Vagina (tissue), 2 donors: ENCODE measurements at places on chromosomes 6 and 20. TPM values are rescaled to one million over a fixed set of nuclear protein-coding genes. Genes with fewer than 3 reads are reported as not detected.

DNA sequence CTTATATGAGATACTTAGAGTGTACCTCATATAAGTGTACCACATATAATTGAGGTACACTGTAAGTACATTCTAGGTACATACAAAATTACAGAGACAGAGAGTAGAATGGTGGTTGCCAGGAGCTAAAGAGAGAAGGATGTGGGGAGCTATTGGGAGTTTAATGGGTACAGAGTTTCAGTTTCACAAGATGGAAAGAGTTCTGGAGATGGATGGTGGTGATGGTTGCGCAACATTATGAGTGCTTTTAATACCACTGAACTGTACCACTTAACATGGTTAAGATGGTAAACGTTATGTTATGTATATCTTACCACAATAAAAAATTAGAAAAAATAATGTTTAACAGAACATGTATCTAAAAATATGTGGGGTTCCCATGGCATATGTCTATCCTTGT lies 69.4 kb downstream of the PRND start:
- no peak for DNase-seq

DNA sequence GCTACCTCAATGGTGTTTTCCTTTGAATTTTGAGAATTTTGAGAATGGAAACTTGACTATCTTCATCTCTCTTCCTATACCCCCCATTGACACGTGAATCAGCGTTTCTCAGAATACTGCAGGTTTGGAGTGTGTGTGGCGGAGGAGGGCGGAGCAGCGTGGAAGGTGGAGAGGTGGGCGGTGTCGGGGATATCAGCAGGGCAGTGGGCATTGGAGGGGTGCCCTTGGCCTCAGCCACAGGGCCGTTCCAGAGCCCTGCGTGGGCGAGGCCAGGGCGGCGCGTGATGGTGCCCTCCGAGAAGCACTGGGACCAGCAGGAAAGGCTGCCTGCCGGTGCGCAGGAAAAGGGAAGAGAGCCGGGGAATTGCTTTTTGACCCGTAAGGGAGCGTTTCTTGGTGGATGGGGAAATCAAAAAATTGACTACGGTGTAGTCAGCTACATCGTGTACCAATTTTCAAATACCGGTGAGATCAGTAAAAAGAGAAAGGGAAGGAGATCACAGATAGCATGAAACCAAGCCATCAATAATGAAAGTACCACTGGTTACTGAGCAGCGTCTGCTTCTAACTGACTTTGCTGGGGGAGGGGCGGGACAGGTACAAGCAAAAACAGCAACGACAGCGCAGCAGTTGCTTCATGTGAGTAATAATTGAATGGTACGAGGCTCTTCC lies 82.7 kb upstream of the DUSP22 start:
- DNase-seq = no peak

The UNC93A gene
- total RNA-seq = 2.0 TPM

The PPP1R10 gene
- 52.5 TPM for total RNA-seq

The MAP7 gene
- total RNA-seq = 9.3 TPM

DNA sequence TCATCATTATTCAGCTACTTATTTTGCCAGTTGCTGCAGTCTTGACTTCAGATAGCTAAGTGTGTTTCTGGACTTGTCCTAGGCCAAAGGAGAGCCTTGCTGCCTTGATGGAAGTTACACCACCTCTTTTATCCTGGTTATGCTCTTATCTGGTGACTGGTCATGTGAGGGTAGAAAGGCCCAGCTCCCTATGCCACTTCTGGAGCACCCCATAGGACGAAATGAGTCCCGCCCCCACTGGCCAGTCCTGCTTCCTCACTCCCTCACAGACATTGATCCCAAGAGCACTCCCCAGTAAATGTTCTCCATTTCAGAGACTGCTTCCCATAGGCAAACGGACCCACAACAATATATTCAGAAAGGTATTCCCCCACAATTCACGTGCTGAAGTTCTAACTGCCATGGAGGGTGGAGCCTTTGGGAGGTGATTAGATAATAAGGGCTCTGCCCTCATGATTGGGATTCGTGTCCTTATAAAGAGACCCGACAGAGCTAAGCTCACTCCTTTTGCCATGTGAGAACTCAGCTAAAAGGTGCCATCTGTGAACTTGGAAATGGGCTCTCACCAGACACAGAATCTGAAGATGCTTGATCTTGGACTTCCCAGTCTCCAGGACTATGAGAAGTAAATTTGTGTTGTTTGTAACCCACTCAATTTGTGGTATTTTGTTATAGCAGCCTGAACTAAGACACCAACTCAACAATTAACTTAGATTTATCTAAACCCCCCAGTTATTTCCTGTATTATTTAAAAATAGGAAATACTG lies 21.5 kb upstream of the ELOVL2 start:
- DNase-seq = no peak

The SLC4A11 gene
- 4.9 TPM for total RNA-seq

The SLC22A7 gene
- not detected for total RNA-seq

- DNase-seq = no peak
These were observed 12.3 kb upstream of the VSTM2L start for GRCh38 chr20:37890643-37891042.

GRCh38 chr6:63790334-63790733 lies 154.7 kb downstream of the PHF3 start:
- DNase-seq = no peak

GRCh38 chr6:2626401-2626800 lies 124.3 kb downstream of the MYLK4 start:
- no peak for DNase-seq

DNA sequence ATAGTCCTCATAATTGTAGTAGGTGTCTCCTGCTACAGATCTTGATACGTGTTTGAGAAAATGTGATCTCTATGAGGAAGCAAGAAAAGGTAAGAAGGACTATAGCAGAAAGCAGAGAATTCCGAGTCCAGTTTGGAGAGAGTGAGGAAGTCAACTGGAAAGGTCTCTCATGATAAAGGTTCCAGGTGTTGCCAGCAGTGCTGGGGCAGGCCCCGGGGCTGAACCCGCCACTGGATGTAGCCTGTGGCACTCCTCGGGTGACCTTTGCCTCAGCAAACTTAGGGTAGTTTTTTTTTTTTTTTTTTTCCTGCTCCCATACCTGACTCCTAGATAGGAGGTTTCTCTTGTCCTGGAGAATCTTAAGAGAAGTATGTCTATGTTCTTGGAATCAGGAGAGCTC lies 62.8 kb downstream of the FAM120B start:
- DNase-seq = no peak

The C6orf52 gene
- not detected for total RNA-seq

- DNase-seq = no peak
These were observed 98.1 kb upstream of the TOP1 start for GRCh38 chr20:40930561-40930960.

DNA sequence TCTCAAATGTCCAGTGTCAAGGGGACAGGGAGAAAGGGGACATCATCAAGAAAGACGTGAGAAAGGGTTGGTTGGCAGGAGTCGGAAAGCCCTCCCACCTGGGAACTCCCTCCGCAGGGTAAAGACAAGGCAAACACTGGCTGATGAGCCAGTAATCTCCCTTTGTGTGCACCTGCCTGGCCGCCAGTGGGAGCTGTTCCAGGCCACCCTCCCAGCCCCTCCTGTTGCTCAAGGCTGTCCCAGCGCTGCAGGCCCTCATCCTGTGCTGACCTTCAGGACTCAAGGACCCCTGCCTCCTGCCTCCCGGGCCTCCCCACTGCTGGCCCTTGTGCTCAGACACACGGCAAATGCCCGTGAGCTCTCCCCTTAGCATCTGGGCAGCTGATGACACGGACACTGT lies 7.4 kb downstream of the FRMD1 start:
- no peak for DNase-seq

- DNase-seq = no peak
These were observed 67.9 kb downstream of the ZHX3 start for GRCh38 chr20:41249411-41250281.

DNA sequence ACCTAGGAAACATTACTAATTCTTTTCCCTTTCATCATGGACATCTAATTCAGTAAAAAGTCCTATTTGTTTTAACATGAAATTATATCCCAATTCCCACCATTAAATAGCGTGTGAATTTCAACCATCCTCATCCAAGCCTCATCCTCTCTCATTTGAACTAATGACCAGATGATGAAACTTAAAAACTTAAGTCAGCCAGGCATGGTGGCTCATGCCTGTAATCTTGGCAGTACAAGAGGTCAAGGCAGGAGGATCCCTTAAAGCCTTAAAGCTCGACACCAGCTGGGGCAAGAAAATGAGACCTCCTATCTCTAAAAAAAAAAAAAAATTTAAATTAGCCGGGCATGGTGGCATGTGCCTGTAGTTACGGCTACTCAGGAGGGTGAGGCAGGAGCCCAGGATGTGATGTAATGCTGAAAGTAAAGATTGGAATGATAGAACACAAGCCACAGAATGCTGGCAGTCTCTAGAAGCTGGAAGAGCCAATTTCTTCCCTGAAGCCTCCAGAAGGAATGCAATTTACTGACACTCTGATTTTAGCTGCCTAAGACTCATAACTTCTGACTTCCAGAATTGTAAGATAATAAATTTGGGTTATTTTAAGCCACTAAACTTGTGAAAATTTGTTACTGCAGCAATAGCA lies 27.1 kb upstream of the HAO1 start:
- DNase-seq = no peak

DNA sequence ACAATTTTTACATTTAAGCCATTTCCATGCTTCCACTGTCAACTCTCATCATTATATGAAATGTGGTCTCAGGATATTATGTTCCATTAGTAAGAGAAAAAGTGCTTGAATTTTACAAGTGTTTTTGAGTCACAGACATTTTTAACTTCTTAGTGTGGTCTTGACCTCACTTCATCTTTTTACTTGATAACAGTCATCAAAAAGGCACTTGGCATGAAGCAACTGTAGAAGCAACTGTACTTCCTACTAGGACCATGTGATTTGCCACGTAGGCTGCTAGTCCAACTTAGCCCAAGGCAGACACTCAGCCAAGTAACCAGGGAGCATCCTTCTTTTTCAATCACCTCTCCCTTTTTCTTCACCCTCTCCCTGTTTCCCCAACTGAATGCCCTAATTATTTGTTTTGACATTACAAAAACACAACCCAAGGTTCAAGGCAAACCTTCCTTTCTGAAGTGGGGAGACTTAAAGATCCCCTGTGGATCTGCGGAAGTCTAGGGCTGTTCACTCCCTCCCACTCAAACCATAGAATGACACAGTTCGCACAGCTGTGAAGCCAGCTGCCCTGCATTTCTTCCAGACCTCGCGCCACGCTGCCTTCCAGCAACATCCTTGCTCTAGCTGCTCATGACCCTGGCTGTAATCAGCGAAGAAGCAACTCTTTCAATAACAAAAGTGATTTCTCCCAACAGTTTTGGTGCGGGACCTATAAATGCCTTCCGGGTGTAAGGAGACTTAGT lies 45.0 kb downstream of the PHACTR1 start:
- DNase-seq = no peak

- DNase-seq = no peak
These were observed 32.0 kb upstream of the TMEM217 start for GRCh38 chr6:37289931-37290330.

The HCK gene
- total RNA-seq = 10.1 TPM

DNA sequence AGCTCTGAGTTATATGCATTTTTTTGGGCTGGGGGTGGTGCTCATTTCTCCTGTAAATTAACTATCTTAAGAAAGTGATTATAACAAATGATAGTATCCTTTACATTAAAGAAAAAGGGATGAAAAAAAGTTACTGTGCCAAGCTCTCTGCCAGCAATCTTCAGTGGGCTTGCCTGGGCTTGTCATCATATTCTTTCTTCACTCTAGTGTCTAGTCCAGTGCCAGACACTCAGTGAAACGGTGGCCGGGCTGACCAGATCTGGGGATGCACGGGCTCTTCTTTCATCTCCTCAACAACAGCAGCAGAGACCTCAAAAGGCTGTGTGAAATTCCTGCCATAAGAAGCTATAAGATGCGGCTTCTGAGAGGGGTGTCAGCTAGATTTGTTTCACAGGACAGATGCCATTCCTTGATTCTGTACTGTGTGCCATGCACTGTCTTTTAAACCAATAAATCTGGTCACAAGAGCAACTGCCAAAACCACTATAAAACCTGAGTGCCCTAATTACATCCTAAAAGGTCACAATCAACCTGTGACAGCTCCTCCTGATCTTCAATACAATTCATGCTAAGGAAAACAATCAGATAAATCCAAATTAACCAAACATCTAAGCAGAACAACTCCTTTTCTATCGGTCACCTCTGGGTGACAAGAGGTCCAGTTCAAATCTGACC lies 12.1 kb downstream of the EXOC2 start:
- no peak for DNase-seq

The LPA gene
- total RNA-seq = 0.49 TPM

The CPXM1 gene
- total RNA-seq = 19.4 TPM

The RBPJL gene
- not detected for total RNA-seq

The SLC22A16 gene
- not detected for total RNA-seq
